ENCODE measurements at places on chromosomes 1 and 21.

DNA sequence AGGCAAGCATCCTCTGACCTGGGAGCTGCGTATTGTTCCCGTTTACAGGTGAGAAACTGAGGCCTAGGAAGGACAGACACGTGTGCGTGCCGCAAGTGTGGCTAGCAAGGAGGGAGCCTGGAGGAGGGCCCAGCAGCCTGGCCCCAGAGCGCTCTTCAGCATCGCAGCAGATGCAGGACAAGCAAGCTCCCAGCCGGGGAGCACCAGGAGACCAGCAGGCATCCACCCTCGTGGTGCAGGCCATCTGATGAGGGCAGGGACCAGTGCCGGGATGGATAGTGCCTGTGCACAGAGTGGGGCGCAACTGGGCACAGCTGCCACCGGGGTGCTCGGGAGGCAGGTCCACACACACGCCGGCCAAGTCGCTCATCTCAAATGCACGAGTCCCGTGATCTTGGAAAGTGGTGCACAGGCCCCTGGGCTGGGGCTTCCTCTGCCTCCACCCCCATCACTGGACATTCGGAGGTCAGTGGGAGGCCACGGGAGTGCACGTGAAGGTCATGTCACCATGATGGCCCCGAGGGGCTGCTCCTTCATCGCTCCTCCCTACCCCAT lies 55.1 kb downstream of the COL18A1 start:
- DNase-seq, result no peak

GRCh38 chr21:37447288-37447936 lies 80.8 kb downstream of the DYRK1A start:
- DNase-seq, result no peak

DNA sequence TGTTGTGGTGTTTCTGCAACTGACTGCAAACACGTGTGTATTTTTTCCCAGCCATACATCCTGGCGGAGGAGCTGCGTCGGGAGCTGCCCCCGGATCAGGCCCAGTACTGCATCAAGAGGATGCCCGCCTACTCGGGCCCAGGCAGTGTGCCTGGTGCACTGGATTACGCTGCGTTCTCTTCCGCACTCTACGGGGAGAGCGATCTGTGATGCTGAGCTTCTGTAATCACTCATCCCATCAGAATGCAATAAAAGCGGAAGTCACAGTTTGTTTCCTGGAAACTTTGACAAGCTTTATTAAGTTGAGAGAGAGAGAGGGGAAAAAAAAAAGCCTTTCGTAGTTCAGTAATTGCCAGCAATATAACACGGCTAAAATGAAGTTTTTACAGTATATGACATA lies 32.7 kb upstream of the MTR start:
- peak; percentile 4 for DNase-seq

GRCh38 chr1:198167436-198167934 lies 10.7 kb downstream of the NEK7 start:
- peak; percentile 70 for DNase-seq

GRCh38 chr1:244200596-244200995 lies 149.5 kb downstream of the ZBTB18 start:
- DNase-seq, result no peak
